ENCODE measurements at places on chromosomes 5 and 9. TPM values are rescaled to one million over a fixed set of nuclear protein-coding genes. Genes with fewer than 3 reads are reported as not detected.

The NDUFB6 gene
- 83.9 TPM for total RNA-seq

The PHYHD1 gene
- total RNA-seq: 16.3 TPM

The NR4A3 gene
- total RNA-seq: 0.32 TPM

The TSPAN17 gene
- total RNA-seq: 29.5 TPM

The FSD1L gene
- 4.6 TPM for total RNA-seq

The PCDHB3 gene
- total RNA-seq: 0.16 TPM

The IZUMO3 gene
- total RNA-seq: not detected

The PCDHB4 gene
- total RNA-seq: not detected

The PCSK1 gene
- total RNA-seq: under 0.01 TPM

The PCDHGB1 gene
- total RNA-seq: 1.5 TPM

The TXNDC8 gene
- not detected for total RNA-seq

The PSAT1 gene
- total RNA-seq: 9.0 TPM

The LVRN gene
- 0.47 TPM for total RNA-seq

The QRFP gene
- not detected for total RNA-seq

The CD72 gene
- total RNA-seq: 1.9 TPM

The CARD6 gene
- total RNA-seq: 12.1 TPM

The CTNND2 gene
- not detected for total RNA-seq

The ZDHHC11B gene
- 0.32 TPM for total RNA-seq

The MELK gene
- 6.5 TPM for total RNA-seq

The OTULINL gene
- total RNA-seq: not detected

The SERF1B gene
- total RNA-seq: 7.6 TPM

The SLC45A2 gene
- under 0.01 TPM for total RNA-seq

The ITGA2 gene
- total RNA-seq: 8.3 TPM

The CBY3 gene
- 0.16 TPM for total RNA-seq

The SLC27A6 gene
- not detected for total RNA-seq

The TAS2R1 gene
- total RNA-seq: not detected

The KCNN2 gene
- total RNA-seq: not detected
